ENCODE measurements at places on chromosomes 13 and 19.

- no peak for DNase-seq
Observed at GRCh38 chr19:46885411-46885810, 24.6 kb downstream of the ARHGAP35 start.

DNA sequence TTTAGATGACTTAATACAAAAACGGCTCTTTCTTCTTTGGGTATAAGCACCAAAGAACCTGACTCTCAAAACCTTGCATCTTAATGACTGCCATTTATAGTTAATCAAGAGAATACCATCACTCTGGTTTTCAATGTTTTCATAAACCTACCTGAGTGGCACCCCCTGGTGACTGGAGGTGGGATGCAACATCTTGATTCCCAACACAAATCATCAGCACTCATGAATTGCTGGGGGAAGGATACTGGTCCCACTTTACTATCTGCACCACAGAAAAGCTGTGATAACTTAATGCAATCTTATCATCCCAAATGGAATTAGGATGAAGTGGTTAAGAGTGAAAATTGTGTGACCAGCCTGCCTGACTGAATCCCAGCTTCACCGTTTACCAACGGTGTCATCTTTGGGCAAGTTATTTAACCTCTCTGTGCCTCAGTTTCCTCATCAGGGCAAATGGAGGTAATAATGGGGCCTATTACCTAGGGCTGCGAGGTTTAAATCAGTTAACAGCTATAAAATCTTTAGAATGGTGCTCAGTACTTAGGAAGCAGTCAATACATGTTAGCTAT is 366.4 kb downstream of the KLF12 start:
- DNase-seq: no peak

GRCh38 chr13:40583738-40584137 is 82.7 kb downstream of the FOXO1 start:
- no peak for DNase-seq

GRCh38 chr13:22915442-22916082 is 265.2 kb upstream of the SGCG start:
- DNase-seq: peak; percentile 68

DNA sequence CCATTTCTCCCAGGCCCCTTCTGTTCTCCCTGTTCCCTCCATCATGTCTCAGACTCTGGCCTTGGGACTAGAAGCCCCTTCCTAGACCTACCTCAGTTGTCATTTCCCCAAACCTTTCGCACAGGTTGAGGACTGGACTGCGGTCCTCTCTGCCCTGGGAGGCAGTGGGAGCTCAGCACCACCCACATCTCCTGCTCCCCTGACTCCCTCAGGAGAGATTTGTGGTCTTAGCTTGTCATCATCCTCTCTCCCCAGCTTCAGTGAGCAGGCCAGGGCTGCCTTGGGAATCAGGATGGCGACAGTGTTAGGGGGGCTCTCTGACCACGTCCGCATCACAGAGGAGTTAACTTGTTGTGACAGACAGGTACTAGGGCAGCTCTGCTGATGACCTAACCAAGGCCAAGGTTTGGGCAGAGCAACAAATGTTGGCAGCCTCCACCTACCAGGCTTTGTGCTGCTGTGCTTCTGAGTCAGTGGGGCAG is 25.6 kb upstream of the RNF17 start:
- DNase-seq: no peak
